H9 (cell line): ENCODE measurements at places on chromosomes 3 and 15.

DNA sequence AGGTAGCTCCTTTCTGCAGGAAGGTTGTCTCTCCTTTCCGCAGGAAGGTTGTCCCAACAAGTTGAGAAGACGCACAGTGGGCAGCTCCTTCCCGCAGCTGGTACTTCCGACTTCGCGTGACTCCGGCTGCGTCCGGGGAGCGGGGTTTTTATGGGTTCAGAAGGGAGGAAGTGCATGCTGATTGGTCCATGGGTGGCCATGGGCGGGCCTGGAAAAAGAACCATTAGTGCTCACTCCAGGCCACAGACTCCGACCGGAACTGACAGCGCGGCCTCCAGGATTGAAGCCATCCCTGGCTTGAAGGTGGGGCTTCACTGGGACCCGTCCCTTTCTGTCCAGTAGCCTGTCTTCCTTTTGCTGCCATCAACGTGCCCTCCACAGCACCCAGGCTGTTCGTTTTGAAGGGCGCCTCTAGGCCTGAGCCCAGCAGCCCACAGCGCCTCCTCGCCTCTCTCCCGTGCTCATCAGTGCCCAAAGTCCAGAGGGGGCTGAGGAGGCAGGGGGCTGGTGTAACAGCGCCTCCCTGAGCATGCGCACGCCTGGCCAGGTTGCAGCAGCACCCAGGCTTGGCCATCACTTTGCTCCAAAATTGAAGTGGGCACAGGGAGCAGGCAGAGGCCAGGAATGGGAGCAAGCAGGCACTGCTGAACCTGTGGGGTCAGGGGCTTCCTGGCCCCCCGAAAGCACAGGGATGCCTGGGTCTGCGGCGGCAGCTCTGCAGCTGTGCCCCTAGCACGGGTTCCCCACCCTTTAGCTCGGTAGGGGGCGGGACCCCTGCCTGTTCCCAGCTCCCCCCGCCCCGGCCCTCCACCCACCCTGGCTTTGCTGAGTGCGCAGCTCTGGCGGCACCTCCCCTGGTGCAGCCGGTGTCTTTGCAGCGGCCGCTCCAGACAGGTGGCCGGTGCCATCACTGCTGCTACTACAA, 330.6 kb upstream of the MCTP2 start:
- DNase-seq, result peak; percentile 57

- DNase-seq, result no peak
These were observed 114.5 kb downstream of the HERC1 start for GRCh38 chr15:63719281-63719680.

- DNase-seq, result no peak
These were observed 68.5 kb upstream of the SLC2A2 start for GRCh38 chr3:171095063-171095462.

- no peak for DNase-seq
These were observed 107.3 kb upstream of the SELENOK start for GRCh38 chr3:53998980-53999379.

GRCh38 chr3:44522494-44522933, 32.5 kb upstream of the ZKSCAN7 start:
- no peak for DNase-seq

DNA sequence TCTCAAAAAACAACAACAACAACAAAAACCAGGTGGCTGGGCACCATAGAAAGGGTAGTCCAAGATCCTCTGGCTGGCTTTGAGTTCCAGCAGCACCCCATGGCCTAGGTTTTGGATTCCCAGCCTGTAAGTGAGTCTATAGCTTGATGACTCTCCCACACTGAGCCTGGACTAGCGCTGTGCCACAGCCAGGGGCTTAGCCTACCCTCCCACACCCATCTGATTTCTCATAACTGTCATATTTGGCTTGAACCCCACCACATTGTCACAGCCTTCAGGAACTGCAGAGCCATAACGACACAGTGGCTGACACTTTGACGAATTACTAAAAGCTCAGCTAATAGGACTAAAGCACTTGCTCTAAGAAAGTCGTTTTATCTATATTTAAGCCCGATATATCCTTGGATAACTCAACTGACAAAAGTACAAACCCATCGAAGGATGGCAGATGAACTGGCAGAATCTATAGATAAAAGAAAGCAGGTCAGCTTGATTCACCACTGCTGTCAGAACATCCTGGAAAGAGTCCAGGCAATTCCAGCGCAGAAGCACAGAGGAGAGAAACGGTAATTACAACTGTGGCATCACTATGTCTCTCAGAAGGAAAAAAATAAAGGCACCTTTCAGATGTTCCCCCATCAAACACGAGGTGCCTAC, 62.1 kb downstream of the HOMER2 start:
- no peak for DNase-seq

GRCh38 chr3:52150860-52151259, 3.4 kb downstream of the POC1A start:
- DNase-seq, result no peak

DNA sequence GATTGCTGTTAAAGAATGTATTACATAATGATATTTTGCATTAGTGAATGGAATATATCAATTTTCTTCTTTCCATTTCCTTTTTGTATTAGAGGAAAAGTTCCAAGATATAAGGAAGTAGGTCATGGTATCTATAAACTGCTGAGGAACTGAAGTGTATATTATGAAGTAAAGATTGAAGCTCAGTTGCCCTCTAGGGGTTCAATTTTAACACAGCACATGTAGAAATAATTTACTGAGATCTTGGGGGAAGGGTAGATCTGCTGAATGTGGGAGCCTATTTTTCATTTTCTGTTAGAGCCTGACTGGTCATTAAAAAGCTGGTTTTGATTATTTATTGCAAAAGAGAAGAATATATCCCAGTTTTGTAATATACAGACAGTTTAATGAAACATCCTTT, 45.2 kb downstream of the CMC1 start:
- DNase-seq, result no peak

DNA sequence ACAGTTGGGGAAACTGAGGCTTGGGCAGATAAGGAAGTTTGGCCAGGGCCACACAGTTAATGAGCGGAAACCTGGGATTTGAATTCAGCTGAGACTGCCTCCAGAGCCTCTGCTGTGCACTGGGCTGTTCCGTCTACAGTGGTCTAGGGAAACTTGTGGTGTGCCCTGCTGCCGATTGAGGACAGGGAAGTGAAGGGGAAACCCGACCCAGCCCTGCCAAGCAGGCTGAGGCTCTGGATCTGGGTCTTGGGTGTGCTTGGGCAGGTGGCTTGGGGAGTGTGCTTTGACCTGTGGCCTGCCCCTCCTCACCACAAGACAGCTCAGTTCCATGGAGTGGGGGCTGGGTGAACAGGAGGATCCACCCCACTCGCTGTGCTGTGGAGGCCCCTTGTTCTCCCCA, 17.6 kb downstream of the NISCH start:
- no peak for DNase-seq

DNA sequence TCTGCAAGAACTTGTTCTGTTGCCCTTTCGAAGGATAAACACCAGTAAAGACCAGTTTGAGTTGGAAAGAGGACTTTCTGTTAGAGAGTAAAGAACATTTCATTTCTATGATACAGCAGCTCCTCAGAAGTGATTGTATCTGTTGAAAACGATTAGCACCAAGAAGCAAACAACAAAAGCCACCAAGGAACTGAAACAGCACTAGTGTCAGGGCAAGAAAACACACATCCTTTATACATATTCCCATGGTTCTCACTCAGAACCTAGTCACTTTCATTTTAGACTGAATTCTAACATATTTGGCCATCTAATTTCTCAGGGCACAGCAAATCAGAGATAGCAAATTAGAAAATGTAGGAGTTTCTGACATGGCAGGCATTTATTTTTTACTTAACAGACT, 116.1 kb downstream of the ATP1B3 start:
- DNase-seq, result no peak

DNA sequence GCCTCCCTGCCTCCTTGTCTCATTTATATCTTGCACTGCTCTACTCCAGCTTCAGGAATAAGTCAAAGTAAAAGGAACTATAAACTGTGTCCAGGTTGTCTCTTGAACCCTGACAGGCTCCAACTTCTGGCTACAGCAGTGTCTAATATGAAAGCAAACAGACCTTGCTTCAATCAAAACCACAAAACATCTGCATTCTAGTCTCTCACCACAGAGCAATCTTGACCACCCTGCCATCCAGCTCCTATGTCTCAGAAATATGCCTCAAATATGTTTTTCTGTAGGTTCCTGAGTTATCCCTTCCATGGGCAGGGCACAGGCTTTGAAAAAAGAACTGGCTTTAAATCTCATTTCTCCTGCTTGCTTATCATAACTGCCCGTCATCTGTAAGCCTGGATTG, 13.0 kb upstream of the RAMAC start:
- no peak for DNase-seq

GRCh38 chr3:135514060-135514448, 451.5 kb upstream of the PPP2R3A start:
- DNase-seq, result no peak

DNA sequence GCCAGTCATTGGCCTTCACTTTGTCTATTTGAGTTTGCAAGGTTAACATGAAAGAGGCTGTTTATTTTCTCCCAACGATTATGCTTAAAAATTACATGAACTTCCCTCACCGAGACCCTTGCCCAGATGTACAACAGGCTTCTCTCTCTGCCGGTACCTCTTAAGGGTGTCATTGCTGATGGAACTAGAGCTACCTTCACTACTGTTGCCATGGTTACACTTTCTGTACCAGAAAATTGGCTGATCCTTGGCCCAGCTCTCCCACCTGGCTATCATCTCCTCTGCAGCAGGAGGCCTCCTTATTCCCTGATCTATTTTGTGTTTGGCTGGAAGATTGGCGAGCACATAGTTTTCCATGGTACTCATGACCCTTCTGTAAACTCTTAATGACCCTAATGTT, 24.0 kb upstream of the LIPC start:
- no peak for DNase-seq

- no peak for DNase-seq
These were observed 102.8 kb upstream of the NMNAT3 start for GRCh38 chr3:139780593-139780992.

GRCh38 chr3:58858126-58858525, 191.6 kb upstream of the FAM3D start:
- DNase-seq, result no peak

GRCh38 chr15:99929266-99929665, 196.0 kb upstream of the LYSMD4 start:
- DNase-seq, result peak; percentile 70

DNA sequence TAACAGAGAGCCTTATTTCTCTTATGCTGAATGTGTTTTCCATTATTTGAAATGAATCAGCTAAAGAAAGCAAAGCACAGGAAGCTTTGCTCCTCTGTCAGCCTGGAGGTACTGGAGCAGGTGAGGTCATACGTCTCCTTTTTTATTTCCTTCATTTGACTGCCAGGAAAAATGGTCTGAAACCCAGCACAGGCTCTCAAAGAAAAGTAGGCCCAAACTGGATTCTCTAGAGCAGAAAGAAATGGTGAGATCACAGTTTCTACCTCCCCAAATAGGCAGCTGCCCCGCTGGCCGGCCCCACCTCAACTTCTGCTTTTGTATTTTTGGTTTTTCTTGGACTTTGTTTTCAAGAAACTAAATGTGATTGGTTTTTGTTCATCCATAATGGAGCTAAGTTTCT, 95.1 kb downstream of the RPL39L start:
- DNase-seq, result no peak

- no peak for DNase-seq
These were observed 19.3 kb upstream of the GPX1 start for GRCh38 chr3:49377483-49377882.

- no peak for DNase-seq
These were observed 4.5 kb downstream of the EIF4A2 start for GRCh38 chr3:186787642-186788481.

- DNase-seq, result peak; percentile 20
These were observed 4.5 kb downstream of the AMIGO3 start for GRCh38 chr3:49714728-49715550.

DNA sequence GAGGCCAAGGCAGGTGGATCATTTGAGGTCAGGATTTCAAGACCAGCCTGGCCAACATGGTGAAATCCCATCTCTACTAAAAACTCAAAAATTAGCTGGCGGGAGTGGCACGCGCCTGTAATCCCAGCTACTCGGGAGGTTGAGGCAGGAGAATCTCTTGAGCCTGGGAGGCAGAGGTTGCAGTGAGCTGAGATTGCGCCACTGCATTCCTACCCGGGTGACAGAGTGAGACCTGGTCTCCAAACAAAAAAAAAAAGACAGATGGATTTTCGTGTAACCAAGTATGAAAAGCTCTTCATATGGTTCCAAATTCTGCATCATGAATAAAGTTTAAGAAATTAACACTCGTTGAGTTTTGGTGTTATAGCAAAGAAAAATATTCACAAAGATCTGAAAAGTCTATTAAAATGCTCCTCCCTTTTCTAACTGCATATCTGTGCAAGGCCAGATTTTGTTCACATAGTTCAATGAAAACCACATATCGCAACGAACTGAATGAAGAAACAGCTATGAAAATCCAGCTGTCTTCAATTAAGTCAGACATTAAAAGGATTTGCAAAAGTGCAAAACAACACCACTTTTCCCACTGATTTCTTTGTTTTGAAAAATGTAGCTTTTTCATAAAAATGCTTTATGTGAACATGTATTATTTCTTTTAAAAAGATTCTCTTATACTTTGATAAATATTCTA, 23.8 kb upstream of the FBLN2 start:
- no peak for DNase-seq

DNA sequence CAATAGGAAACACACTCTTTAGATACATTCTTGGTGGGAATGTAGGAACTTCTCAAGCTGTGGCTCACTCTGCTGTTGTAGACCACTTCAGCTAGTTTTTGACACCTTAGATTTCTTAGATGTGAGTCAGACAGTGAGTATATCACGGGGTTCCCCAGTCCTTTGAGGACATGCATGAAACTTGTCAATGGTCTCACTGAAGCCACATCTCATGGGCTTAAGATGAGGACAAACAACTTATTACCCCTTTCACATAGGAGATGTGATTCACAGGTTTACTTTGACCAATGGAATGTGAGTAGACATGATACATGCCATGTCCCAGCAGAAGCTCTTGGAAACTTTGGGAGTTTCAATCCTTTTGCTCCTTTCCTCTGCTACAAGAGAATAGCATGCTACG, 325.5 kb downstream of the CHST2 start:
- DNase-seq, result no peak

DNA sequence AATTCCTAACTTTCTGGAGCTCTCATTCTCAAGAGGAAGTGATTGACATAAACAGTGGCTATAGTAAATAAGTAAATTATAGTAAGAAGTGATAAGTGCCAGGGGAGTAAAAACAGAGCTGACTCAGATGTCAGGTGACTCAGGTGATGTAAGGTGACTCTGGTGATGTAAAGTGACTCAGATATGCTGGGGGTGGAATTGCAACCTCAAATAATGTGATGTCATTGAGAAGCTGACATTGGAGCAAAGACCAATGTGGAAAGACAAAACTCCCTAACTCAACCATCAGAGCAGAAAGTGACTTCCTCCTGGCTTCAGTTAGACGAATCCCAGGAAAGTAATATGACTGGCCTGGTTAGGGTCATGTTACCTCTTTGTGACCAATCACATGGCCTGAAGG, 144.2 kb upstream of the SNTN start:
- no peak for DNase-seq
